Colonic mucosa (tissue), 4 donors: ENCODE measurements at places on chromosomes 1 and 21. TPM values are rescaled to one million over a fixed set of nuclear protein-coding genes. Genes with fewer than 3 reads are reported as not detected.

DNA sequence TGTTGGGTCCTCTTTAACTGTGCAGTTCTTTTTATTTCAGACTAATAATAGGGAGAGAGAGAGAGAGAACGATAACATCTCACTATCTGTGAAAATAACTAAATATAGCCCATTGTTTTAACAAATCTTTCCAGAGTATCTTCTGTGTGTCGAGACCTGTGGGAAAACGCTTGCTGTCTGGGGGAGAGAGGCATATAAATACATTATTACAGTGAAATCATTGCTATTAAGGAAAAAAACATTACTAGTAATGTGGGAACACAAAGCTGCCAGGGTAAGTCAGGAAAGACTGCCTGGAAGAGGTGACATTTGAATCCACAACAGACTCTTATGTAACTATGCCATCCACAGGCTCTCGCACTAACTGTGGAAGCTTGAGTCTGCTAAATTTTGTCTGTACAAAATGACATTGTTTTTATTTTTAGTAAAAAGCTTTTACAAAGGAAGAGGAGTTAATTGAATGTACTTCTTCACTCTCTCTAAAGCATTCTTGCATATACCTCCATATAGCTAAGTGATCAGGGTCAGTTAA is 59.8 kb upstream of the PGD start:
- DNase-seq: no peak

DNA sequence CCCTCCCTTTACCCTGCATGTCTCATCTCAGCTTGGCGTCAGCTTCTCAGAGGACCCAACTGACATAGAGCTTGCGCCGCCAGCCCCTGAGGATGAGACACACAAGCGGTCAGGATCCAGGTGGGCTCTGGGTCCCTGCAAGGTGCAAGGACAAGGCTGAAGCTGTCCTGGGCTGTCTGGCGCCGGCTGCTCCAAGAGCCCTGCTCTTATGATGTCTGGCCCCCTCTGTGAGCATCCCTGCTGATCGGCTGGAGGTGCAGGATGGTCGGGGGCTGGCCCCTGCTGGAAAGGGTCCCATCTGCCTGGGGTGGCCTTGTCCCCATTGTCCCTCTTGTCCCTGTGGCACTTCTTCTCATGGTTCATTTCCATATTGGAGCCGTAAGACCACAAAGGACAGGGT is 479.0 kb downstream of the NPHP4 start:
- no peak for DNase-seq

DNA sequence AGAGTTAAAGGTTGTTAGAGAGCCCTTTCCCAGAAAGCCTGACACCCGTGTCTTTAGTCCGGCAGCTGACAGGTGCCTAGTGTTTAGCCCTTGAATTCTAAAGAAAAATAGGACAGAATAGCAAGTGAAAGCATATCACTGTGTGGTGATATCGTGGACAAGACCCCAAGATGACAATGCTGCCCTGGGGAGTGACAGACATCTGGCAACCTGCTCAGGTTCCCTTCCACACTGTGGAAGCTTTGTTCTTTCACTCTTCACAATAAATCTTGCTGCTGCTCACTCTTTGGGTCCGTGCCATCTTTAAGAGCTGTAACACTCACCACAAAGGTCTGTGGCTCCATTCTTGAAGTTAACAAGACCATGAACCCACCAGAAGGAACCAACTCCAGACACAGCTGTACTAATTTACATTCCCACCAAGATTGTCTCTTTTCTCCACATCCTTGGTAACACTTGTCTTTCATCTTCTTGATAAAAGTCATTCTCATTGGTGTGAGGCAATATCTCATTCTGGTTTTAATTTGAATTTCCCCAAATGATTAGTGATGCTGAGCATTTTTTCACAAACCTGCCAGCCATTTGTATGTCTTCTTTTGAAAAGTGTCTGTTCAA is 107.6 kb upstream of the SGIP1 start:
- DNase-seq: no peak

DNA sequence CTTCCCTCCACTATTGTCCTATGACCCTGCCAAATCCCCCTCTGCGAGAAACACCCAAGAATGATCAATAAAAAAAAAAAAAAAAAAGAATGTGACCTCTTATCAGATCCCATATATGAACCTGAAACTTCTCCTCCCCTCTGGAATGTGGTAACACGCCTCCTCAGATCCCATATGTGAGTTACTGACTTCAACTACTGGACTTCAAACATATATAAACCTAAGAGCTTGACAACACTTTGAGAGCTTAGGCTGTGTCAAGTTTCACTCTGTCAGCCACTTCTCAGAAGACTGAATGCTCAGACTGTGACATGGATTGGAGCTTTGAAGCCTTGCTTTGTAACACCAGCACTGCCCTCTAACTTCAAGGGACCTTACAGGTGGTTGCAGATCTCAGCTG is 148.4 kb downstream of the COP1 start:
- DNase-seq: no peak

- DNase-seq: peak; percentile 87
Measured at GRCh38 chr1:204448344-204448964, 36.8 kb upstream of the PPP1R15B start.

GRCh38 chr1:99731384-99731783 is 35.1 kb downstream of the FRRS1 start:
- DNase-seq: no peak

GRCh38 chr1:1600861-1601563 is 1.1 kb upstream of the FNDC10 start:
- DNase-seq: no peak

GRCh38 chr1:91622616-91623015 is 122.0 kb downstream of the CDC7 start:
- peak; percentile 43 for DNase-seq

DNA sequence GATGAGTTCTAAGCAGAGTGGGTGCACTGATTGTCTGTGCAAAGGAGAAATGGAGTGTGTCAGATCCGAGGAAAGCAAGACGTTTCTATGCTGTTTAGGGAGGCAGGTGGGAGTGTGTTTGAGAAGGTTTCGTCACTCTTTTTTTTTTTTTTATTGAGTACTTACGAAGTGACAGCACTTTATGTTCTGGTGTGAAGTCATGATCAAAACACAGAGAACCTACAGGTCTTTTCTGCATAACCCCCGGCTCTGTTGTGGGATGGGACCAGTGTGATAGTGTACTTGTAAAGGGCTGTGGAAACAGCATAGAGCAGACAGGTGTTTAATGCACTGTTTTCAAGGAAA is 26.7 kb downstream of the MIA3 start:
- no peak for DNase-seq

GRCh38 chr1:117897551-117897950 is 31.9 kb downstream of the GDAP2 start:
- no peak for DNase-seq

- no peak for DNase-seq
Measured at GRCh38 chr1:245501633-245502032, 346.8 kb downstream of the KIF26B start.

DNA sequence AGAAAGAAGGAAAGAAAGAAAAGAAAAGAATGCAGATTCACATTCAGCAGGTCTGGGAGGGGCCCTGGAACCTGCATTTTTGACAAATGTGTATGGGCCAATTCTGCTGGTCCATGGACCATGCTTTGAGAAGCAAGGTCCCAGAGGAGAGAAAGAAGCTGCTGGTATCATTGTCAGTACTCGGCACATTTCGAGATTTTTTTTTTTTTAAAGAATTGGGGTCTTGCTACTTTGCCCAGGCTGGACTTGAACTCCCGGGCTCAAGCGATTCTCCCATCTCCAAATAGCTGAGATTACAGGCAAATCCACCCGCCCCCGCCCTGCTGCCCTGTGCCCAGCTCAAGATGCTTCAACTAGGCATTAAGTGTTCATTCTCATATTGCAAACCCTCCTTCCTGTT is 13.6 kb upstream of the DISP3 start:
- no peak for DNase-seq

- DNase-seq: no peak
Measured at GRCh38 chr1:14759042-14759818, 160.7 kb downstream of the KAZN start.

DNA sequence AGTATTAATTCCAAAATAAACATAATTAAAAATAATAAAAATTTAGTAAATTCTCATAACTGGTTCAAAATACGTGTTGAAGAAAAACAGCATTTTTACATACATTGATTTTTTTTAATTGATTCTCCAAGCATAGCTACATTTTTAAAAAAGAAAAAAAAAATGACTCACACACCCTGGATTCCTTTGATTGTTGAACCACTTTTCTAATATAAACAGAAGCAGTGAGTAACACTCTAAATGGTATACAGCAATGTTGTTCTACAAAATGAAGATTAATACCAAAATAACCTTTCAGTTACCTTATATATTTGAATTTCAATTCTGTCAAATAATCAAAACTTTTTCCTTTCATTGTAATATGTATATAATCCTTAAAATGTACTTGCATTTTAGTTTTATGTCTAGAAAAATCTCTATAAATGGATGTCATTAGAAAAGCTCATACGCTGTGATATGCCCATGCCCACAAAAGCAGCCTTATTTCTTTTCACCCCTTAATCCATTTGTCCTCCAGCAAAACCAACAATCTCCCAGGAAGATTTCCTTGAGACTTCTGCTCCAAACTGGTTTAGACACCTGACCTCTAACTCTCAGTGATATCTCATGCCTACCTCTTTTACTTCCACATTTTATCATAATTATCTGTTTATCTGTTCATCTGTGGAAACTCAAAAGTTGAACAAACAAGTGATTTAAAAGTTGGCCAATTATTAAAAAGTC is 246.4 kb upstream of the NR5A2 start:
- DNase-seq: no peak

- no peak for DNase-seq
Measured at GRCh38 chr1:66506991-66507390, 27.0 kb upstream of the SGIP1 start.

GRCh38 chr21:31190516-31190915 is 152.2 kb upstream of the KRTAP19-8 start:
- no peak for DNase-seq

- DNase-seq: no peak
Measured at GRCh38 chr1:61004262-61005003, 77.9 kb upstream of the NFIA start.

DNA sequence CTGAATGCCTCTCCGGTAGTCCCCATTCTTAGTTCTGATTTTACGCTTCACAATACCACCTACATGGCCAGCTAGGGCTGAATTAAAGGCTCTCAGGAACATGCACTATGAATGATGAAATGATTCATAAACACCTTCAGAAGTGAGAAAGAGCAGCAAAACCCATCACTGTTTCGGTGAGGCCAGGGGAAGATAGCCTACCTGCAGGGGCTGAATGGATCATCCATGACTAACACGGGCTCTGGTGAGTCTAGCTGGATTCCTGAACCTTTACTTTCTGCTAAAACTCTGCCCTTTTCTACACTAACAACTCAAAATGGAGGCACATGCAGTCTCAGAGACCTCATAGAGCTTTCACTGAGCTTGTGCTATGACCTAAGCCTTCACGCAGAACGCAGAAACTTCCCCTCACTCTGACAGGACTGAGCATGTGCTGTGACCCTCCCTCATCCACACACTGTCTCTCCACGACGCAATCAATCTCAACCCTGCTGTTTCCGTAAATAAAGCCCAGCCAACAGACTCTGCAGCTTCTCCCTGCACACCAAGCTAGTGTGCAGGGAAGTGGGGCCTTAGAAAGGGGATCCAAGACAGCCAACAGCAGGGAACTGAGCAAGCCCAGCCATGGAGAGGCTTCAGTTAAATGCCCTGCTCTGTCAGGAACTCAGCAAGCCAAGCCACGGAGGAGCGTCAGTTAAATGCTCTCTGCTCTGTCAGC is 207.8 kb downstream of the SLC45A1 start:
- peak; percentile 91 for DNase-seq

GRCh38 chr1:9905010-9905409 is 5.1 kb downstream of the CTNNBIP1 start:
- DNase-seq: no peak

DNA sequence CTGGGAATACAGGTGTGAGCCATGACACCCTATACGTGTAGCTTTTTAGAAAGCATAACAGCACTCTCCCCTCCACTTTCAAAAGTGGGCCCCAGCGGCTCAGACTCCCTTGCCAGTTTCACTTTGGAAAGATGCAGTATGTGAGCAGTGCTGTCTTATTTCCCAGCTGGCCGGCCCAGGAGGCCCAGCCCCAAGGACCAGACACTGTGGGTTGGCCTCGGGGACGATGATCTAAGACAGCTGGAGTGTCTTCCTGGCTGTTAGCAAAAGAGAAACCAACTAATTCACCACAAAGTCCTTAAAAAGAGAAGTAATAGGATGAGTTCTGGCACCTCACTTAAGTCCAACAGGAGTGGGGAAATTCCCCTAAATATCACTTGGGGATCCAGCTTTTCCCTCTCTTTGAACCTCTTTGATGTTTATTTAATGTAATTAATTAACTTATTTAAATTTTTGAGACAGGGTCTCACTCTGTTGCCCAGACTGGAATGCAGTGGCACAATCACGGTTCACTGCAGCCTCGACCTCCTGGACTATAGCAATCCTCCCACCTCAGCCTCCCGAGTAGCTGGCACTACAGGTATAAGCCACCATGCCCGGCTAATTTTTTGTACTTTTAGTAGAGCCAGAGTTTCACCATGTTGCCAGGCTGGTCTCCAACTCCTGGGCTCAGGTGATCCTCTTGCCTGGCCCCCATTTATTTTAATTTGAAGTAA is 17.6 kb upstream of the CLIC4 start:
- DNase-seq: peak; percentile 61

DNA sequence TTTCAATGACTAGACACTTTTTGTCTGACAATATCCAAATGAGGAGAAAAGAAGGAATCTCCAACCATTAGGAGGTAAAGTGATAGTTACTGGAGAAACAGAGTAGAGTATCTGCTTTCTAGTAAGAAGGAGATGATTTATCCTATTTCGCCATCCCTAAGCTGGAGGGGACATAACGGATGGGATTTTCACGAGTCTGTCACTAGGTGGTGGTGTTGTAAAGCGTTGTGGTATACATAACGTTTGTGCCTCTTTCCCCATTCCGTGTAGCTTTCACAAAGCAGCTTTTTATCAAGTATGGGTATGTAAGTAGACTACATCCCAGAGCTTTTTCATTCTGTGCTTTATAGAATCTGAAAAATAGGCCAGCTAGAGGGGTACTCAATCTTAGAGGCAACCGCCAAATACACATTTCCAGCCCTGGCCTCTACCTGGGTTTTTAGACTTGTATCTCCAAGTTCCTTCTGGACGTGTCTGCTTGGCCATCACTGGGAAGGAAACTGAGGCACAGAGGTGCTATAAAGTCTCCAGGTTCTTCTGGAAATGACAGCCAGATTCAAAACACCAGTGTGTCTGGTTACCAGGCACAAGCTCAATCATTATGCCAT is 33.3 kb upstream of the FAM3B start:
- DNase-seq: peak; percentile 64

The NBPF6 gene
- total RNA-seq: not detected

The SAMD11 gene
- total RNA-seq: 3.0 TPM

The LIPI gene
- total RNA-seq: not detected

The ACTA1 gene
- total RNA-seq: 2.4 TPM

The PTP4A2 gene
- 332 TPM for total RNA-seq

The ST6GALNAC3 gene
- total RNA-seq: 2.5 TPM

The BCAR3 gene
- total RNA-seq: 45.2 TPM

The CRP gene
- not detected for total RNA-seq

The ARMH1 gene
- total RNA-seq: 5.1 TPM

The TCHHL1 gene
- total RNA-seq: not detected

The S100A14 gene
- 565 TPM for total RNA-seq

The SNX7 gene
- total RNA-seq: 48.5 TPM

The FYB2 gene
- 0.66 TPM for total RNA-seq

The HSD3B2 gene
- total RNA-seq: 2.2 TPM

The XCL2 gene
- not detected for total RNA-seq

The OR2AK2 gene
- not detected for total RNA-seq

The ZBTB17 gene
- 36.3 TPM for total RNA-seq

The ERICH3 gene
- not detected for total RNA-seq
